Fibroblast of lung (primary cell): ENCODE measurements at places on chromosomes 3 and 15. TPM values are rescaled to one million over a fixed set of nuclear protein-coding genes. Genes with fewer than 3 reads are reported as not detected.

GRCh38 chr3:195823999-195824398 lies 12.3 kb upstream of the MUC4 start:
- peak; percentile 46 for DNase-seq

GRCh38 chr15:89776274-89777072 lies at the start of gene MESP2:
TSS of gene MESP2 (plus strand) at chr15:89776332. CDS start at chr15:89776358, 26 bp downstream.
- DNase-seq, result peak; percentile 76

DNA sequence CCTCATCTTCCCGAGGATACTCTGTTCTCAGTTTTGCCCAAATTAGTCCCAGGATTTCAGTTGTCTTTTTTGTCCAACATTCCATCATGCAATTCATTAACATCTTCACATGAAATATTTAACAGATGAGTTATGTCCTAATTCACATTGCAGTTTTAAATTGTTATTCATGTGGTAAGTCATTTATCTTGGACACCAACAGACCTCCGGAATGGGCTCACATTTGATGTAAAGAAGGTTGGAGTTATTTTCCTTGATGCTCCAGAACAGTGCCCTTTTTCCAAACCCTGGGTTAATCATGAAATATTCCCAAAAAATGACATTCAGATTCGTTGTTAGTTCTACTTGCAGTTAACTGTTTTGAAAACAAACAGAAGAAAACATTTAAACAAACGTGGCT lies 32.8 kb upstream of the LRTM1 start:
- no peak for DNase-seq

DNA sequence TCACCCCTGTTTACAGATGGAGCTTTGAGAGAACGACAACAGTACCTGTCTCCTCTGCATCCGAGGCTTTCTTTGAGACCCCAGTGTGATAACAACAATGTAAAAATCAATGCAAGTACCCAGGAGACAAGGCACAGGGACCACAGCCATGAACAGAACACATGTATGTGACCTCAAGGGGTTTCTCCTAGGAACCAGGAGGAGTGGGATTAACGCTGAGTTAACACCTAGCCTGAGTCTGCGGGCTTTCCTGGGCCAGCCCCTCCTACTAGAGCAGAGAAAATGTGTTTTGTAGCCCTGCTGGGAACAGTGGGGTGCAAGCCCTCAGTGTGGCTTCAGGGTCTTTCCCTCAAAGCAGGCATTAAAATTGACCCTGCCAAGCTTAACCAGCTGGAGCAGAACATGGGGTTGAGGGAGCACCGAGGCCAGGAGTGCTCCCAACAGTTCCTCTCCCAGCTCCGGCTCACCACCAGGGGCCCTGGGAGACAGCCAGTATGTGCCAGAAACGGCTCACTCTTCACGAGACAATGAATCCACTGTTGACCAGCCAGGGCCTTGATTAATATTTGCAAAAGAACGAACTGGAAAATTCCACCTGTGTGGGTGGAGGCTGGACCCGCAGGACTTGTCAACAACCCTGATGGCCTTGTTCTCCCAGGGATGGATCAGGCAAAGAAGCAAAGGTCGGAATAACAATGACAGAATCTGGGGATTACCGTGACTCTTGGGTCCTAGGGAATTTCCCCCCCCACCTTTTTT lies 3.6 kb downstream of the CHDH start:
- DNase-seq, result no peak

GRCh38 chr15:77096138-77096537 lies 25.2 kb upstream of the TSPAN3 start:
- no peak for DNase-seq

- peak; percentile 11 for DNase-seq
Measured at GRCh38 chr3:69143612-69144011, 21.2 kb upstream of the LMOD3 start.

GRCh38 chr15:101276501-101277037 lies 716 bp downstream of the SELENOS start:
- no peak for DNase-seq

DNA sequence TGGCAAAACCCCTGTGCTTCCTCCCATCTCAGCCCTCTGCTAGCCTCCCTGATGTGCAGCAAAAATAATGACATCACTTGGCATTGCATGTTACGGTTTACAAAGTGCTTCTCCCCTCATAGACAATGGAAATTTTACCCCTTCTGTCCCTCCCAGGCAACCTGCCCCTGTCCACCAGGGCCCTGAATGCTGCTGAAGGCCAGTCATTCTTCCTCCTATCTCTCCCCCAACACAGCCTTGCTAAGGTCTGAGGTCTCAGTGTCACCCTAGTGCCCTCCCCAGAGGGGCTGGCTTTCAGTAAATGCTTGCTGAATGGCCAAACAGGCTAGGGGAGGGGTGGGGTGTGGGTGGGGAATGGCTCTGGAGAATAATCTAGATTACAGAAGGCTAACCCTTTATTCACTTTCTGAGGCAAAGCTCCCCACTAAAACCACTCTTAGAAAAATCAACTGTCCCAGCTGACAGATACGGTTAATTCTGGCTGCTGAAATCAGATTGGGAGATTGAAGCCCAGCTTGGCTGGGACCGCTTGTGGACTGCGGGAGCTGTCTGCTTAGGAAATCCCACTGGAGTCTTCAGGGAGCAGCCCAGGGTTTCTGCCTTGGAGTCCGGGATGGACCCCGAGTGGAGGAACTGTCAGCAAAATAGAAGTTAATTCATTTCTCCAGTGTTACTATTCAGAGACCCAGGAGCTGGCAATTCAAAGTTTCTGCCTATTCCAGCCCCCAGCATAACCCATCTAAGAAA lies 22.9 kb downstream of the ANP32A start:
- DNase-seq, result no peak

- DNase-seq, result no peak
Measured at GRCh38 chr15:75867449-75867848, 24.2 kb downstream of the UBE2Q2 start.

GRCh38 chr3:159894386-159894785 lies 94.2 kb upstream of the IL12A start:
- no peak for DNase-seq

- DNase-seq, result no peak
Measured at GRCh38 chr3:112583105-112583504, 21.3 kb downstream of the SLC35A5 start.

The LMOD3 gene
- 0.51 and 4.0 TPM in 2 replicates for total RNA-seq

The CPLX3 gene
- total RNA-seq, result not detected in 2 replicates

The CCR3 gene
- 0.17 and 0.26 TPM in 2 replicates for total RNA-seq

The NR2E3 gene
- 0.77 and 1.3 TPM in 2 replicates for total RNA-seq

The CTNNB1 gene
- total RNA-seq, result 738 and 792 TPM in 2 replicates
